Natural killer cell treated with Interleukin-12 subunit alpha and Interleukin-12 subunit beta and Interleukin-15 and Interleukin-18, amount 100 ng/mL, for 72 hours (primary cell): ENCODE measurements at places on chromosomes 16 and 17.
A peak's percentile ranks its signal among the peaks of the same experiment; 100 is the strongest.

- no peak for DNase-seq
These were observed 21.7 kb downstream of the FAM117A start for GRCh38 chr17:49742166-49742638.

GRCh38 chr17:49696233-49696761 lies 11.5 kb downstream of the SLC35B1 start:
- DNase-seq = peak; percentile 90

GRCh38 chr17:8892338-8892690 lies 24.8 kb upstream of the PIK3R6 start:
- DNase-seq = peak; percentile 62

DNA sequence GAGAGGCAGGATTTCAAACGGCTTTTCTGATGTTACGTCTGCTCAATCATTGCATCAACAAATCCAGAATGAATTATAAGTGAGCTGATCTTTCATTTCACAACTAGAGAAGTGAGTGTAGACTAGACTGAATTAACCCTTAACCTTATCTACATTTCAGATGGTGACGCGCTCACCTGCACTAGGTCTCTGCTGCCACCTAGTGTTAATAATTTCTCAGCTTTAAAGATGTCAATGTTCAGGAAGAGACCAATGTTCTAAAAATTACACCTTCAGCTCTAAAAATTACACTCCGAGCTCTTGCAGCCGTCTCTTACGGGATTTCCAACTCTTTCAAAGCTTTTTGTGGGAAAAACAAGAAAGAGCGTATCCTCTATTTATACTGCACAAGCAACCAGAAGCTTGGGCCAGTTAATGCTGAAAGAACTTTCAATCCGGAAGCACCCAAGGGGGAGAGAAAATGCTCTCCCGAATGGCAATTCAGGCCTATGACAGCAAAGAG lies 88.2 kb upstream of the FA2H start:
- DNase-seq = no peak

DNA sequence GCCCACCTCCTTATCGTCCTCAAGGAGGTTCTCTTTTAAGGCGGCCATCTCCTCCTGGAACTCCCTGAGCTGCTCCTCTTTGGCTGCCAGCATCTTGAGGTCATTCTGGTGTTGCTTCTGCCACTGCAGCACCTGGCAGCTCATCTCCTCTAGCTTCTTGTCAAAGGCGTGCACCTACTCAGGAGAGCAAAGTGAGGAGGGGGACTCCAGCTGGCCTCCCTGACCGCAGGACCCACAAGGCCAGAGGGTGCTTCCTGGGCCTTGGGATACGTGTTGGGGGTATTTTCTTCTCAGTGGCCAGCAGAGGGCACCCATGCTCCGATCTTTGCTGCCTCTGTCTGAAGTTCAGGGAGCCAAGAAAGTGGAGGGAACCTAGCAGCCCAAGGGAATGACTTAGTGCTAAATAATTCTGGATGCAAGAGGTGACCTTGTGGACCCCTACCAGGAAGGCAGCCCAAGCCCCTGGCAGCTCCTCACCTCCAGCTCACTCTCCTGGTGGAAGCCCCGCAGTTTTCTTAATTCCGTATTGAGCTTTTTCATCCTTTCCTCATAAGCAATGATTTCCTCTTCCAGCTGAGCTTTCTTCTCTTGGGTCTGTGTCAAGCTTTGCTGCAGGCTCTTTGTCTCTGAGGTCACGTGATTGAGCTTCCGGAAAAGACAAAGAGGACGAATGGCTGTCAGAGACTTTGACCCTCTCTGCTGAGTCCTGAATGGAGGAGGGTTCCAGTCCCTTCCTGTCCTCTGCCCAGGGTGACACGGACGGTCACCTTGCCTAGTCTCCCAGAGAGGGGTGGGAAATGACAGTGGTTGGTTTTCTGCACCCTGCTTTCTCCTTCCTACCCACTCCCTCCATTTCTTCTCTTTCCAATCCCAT lies 31.4 kb downstream of the DHX38 start:
- DNase-seq = no peak

DNA sequence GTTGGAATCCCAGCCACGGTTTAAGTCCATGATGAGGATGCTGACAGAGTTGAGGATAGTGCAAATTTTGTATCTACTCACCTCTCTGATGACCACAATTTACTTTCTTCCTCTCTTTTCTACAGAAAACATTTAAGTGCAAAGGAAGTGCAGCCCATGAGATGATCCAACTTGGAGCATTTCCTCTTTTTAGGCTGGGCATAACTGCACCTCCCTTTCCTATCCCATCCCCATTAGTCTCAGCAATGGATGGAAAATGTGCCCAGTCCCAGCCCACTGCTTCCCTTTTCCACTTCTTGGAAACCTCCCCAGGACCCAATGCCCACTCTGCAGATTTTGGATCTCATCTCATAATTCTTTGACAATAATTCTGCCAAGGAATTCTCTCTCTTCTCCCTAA lies 16.6 kb upstream of the CCL8 start:
- no peak for DNase-seq

DNA sequence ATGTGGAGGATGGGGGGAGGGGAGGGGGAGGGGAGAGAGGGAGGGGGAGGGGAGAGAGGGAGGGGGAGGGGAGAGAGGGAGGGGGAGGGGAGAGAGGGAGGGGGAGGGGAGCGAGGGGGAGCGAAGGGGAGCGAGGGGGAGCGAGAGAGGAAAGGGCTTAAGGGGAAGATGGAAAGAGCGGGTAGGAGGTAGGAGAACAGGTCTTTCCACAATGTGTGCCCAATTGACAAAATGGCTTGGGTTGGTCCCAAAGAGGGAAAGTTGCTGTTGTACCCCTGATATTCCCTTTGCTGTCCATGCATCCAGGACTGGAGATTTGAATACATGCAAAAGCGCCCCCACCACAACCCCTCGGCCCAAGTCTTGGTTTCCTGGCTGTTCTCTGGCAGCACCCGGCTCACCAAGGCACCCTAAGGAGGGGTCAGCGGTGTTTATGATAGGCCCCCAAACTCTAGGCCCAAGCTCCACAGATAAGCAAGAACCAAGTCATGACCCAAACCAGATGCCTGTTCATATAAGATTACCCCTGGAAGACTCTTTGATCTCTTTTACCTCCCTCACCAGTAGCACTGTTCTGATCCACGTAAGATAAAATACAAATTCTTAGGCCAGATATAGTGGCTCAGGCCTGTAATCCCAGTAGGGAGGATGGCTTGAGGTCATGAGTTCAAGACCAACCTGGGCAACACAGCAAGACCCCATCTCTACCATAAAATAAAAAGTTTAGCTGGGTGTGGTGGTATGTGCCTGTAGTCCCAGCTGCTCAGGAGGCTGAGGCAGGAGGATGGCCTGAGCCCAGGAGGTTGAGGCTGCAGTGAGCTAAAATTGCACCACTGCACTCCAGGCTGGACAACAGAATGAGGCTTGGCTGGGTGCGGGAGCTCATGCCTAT lies 119.6 kb downstream of the ZFHX3 start:
- DNase-seq = no peak

DNA sequence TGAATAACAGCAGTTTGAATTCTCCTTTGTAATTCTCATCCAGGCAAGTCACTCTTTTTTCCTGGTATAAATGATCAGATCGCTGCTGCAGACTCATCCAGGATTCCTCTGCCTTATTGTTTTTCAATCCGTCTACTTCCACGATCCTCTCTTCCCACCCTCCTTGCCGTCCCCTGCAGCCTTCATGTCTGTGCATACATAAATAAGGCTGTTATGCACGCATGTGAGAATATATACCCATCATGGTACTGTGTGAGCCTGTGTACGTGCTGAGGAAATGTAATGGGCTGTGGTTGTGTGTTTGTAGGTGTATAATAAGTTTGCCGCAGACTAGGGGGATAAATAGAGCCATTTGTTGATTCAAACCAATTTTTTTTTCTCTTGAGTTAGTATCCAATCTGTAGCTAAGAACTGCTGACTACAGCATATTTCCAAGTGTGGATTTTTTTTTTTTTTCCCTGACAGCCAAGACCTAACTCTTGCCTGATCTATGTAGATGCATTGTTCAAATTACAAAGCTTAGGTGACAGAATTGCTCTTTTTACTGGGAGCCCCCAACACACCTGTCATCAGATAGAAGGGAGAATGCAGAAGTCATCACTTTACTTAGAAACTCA lies 62.2 kb downstream of the RBFOX1 start:
- no peak for DNase-seq

DNA sequence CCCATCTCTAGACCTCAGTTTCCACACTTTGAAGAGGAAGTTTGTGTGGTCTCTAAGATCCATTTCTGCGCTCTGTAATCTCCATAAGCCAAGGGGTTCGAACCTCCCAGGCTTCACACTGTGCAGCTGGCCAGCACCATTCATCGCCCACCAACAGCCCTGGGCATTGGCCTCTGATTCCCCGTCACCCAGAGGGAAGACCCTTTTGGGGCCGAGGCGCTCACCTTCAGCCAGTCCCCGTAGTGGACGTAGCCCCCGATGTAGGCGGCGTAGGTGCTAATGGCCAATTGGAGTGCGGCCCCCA lies 678 bp downstream of the TMEM101 start:
- no peak for DNase-seq

GRCh38 chr16:89572485-89573205 lies 2.9 kb upstream of the CPNE7 start:
- no peak for DNase-seq

- no peak for DNase-seq
These were observed 862 bp downstream of the CLEC16A start for GRCh38 chr16:10945065-10945787.

DNA sequence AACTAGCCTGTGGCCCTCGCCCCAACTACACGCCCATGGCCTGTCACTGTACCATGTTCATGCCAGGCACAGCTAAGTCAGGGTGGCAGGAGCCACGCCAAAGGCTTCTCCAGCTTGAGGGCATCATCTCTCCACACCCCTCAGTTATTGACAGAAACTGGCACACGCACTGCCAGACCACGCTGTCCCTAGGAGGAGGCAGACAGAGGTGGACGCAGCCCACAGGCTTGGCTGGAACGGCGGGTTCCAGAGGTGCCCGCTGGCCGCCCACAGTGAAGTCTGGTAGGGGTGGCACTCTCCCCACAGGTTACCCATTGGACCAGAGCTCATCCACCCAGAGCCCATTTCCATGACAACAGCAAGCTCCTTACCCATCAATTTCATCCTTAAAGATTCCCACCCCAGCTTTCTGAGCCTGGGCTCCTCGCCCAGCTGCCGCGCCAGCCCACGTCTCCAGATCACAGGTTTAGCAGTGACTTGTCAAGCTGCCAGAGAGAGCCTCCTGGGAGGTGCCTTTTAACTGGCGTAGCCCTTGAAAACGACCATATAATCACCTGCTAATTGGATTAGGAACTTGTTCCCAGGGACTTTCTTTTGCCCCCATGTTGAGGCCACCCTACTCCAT lies 27.9 kb downstream of the RPRML start:
- no peak for DNase-seq

- DNase-seq = no peak
These were observed 40.8 kb downstream of the MRTFB start for GRCh38 chr16:14111713-14112538.

DNA sequence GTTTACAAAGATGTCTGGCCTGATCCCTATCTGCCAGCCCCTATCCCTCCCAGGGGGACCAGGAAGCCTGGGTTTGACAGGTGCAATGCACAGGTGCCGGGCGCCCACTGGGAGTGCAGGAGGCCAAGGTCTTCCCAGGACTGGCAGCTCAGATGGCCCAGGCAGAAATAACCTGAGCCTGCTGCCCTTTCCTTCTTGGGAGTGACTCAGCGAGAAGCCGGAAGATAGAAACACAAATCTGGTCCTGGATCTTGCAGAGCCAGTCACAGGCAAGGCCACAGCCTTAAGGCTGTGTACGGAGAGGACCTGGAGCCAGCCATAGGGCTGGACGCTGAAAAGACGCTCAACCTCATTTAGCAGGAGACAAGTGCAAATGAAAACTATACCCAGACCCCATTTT lies 27.7 kb downstream of the GPR142 start:
- DNase-seq = peak; percentile 32

DNA sequence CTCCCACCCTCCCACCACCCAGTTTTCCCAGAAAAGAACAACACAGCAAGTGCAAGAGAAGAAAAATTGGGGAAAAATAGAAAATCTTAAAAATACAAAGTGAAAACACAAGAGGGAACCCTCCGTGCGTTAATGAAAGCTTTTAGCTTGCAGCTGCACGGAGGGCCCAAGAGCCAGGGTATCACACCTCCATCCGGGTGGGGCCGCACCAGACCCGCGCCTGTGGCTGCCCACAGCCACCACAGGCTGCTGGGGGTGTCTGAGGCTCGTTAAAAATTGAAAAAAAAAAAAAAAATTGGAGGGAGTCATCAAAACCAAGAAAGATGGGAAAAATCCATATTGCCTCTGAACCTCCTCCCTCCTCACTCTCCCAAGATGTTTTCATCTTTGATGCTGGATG lies 18.6 kb downstream of the ENGASE start:
- DNase-seq = no peak

DNA sequence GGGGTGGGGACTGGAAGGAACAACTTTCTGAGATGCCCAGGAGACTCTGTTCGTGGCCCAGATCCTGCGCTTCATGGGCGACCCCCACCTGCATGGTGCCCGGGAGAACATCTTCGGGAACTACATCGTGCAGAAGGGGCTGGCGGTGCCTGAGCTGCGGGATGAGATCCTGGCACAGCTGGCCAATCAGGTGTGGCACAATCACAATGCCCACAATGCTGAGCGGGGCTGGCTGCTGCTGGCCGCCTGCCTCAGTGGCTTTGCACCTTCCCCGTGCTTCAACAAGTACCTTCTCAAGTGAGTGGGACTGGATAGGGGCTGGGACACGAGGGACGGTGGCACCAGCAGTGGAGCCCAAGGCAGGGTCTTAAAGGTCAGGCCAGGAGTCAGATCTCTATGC lies 37.3 kb downstream of the MYO15A start:
- no peak for DNase-seq

DNA sequence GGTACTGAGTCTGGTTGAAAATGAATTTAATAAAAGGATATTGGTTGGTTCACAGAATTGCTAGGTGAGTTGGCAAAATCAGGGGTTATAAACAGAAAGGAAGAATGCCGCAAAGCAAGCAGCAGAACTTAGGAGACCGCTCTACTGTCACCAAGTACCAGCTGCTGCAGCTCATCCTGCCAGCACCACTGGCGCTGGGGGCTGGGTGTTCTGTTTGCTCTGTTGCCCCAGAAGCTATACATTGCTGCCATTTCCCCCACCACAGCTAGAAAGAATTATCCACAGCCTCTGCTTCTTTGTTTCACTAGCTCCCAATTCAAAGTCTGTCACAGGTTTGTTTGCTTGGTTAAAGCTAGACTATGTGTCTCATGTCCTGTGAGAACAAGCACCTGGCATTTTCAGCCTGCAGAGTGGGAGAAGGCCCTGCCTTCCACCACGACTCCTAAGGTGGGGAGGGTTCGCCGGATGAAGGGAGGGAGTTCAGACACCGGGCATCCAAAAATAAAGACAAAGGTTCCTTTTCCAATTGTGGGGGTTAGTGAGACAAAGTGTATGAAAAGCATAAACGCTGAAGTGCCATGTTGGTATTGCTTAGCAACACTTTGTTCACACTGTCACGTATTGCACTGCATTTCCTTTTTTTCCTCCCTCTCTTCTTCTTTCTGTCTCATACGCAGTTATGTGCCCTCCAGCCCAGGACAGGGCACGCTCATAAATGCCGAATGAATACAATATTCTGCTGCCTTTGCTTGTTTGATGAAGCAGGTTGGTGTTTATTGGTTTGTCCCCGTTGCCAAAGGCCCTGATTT lies 9.6 kb upstream of the CPD start:
- DNase-seq = no peak

- no peak for DNase-seq
These were observed 22.3 kb downstream of the DYNLRB2 start for GRCh38 chr16:80563066-80563465.

- DNase-seq = peak; percentile 64
These were observed 12.9 kb upstream of the ELAC2 start for GRCh38 chr17:13030459-13031300.
